Activated T-helper 1 cell treated with anti-CD3 and anti-CD28 coated beads, Interleukin-2, amount 50 U/mL, for 16 hours (primary cell): ENCODE measurements at places on chromosomes 7 and 10.

- DNase-seq: no peak
Observed at GRCh38 chr7:17580141-17580540, 281.7 kb downstream of the AHR start.

DNA sequence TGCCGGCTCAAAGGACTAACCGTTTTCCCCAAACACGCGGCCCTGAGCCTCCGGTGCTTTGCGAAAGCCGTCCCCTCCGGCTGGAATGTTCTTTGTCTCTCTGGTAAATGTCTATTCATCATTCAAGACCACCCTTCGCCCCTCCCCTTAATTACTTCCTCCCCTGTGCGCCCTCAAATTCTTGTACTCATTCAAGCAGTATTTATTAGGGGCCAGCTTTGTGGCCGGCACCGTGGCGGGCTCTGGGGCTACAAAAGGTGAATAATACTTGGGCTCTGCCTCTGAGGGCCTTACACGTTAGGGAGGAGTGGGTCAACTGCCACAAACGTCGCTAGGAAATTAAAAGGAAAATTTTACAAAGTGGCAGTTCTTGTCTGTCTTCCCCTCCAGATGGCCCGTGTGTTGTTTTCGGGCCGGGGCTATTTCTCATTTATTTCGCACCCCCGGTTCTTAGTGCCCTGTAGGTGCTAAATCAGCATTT, 1.5 kb upstream of the MEST start:
- DNase-seq: no peak

GRCh38 chr7:106318482-106318881, 33.7 kb upstream of the NAMPT start:
- DNase-seq: no peak

DNA sequence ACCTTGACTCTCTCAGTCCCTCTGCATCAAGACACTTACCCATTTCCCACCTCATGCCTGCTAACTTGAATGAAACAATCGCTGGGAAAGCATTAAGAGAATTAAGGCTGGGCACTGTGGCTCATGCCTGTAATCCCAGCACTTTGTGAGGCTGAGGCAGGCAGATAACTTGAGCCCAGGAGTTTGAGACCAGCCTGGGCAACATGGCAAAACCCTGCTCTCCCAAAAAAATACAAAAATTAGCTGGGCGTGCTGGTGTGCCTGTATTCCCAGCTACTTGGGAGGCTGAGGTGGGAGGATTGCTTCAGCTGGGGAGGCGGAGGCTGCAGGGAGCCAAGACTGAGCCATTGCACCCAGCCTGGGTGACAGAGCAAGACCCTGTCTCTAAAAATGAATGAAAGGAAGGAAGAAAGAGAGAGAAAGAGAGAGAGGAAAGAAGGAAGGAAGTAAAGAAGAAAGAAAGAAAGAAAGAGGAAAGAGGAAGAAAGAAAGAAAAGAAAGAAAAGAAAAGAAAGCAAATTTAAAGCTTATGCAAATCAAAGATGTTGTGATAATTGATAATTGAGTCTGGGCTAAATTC, 646 bp downstream of the SERPINE1 start:
- DNase-seq: no peak

GRCh38 chr7:29815181-29816105, 9.1 kb downstream of the WIPF3 start:
- no peak for DNase-seq
